HAP-1 (cell line): ENCODE measurements at places on chromosomes 16 and 17.

GRCh38 chr17:15470536-15470935, 3.1 kb upstream of the CDRT4 start:
- no peak for DNase-seq

- no peak for DNase-seq
Observed at GRCh38 chr16:30033270-30033669, 2.2 kb upstream of the TLCD3B start.

DNA sequence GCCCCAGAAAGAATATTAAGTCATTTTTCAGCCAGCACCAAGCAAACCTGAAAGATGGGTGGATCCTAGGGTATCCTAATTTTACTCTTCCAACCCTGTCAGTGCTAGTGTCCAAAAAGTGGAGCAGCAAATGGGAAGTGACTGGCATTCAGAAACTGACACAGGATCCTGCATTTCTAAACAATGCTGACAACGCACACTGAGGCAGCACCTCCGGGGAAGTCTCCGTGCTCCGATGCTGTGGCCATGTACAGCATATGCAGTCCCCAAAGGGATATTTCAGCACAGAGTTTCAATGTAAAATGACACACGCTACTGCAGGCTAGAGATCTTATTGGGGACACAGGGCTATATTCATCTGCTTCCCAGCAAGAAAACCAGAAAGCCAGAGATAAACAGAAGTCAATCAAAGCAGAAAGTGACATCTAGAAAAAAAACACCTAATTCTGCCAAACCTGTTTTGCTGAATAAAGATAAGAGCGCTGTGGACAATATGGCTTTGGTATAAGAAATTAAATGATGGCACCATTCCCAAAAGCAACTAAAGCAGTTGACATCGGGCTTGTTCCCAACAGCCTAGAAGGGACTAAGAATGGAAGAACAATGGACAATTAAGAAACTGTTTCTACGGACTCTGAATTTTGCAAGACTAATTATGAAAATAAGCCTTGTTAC, 17.3 kb downstream of the XYLT1 start:
- DNase-seq: no peak

GRCh38 chr17:74618451-74618850, 5.1 kb downstream of the CD300E start:
- DNase-seq: no peak
